ENCODE measurements at places on chromosomes 7 and 10. TPM values are rescaled to one million over a fixed set of nuclear protein-coding genes. Genes with fewer than 3 reads are reported as not detected.

FGFR2 gene
- 107 TPM for polyA plus RNA-seq

PPP1R17 gene
- polyA plus RNA-seq: not detected

DNA sequence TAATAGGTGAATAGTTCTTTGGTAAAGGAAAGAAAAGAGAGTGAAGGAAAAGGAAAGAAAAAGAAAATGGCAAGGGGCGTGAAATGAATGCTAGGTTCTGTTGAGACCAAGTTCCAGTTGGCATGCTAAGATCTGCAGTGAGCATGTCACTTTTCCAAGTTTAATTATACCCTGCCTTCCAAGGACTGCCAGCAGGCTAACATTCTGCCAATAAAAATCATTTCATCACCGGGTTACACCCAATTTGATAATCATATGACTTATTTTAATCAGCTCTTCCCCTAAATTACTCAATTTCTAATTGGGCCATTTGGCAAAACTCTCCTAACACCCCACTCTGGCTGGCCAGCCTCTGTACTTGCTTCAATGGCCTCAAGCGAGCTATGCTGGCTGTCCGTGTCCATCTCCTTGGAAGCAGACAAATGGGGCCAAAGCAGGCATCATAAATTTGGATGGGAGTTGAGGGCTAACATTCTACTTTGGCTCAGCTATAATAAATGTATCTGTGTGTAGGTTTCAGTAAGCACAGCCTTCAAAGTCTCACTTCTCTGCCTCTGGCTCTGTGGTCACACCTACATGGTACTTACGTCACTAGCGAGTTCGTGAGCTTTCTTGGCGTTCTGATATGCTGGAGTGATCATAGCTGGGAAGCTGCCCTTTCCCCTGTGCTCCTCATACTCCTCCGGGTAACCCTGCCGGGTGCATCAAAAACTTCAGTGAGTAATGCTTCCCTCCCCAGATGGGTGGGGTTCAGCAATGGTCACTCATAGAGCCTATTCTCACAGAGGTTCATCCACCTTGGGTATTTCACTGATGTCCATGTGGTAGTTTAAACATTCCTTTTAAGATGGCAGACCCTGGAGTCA, 17.3 kb downstream of the NRAP start:
- no peak for DNase-seq

CYP2C19 gene
- 0.09 TPM for polyA plus RNA-seq

MYL10 gene
- 0.36 TPM for polyA plus RNA-seq

- no peak for DNase-seq
Measured at GRCh38 chr7:35356495-35356894, 102.6 kb upstream of the TBX20 start.

DNA sequence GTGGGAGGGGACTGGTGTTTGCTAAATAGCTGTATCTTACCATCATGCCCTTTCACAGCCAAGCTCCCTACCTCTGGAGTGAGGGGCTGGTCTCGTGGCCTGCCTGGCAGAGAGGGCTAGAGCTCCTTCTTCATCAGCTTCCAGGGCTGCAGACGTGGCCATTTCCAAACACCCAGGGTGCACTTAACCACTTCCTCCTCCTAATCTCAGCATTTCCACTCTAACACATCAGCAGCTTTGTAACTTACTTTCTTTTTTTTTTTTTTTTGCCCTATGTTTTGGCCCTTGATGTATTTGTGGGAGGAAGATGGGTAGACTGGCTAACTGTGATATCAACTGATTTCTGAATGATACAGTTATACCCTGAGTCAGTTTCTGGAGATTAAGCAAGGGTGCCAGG, 27.4 kb downstream of the LRRC4 start:
- no peak for DNase-seq
